ENCODE measurements at places on chromosomes 6 and 20.

DNA sequence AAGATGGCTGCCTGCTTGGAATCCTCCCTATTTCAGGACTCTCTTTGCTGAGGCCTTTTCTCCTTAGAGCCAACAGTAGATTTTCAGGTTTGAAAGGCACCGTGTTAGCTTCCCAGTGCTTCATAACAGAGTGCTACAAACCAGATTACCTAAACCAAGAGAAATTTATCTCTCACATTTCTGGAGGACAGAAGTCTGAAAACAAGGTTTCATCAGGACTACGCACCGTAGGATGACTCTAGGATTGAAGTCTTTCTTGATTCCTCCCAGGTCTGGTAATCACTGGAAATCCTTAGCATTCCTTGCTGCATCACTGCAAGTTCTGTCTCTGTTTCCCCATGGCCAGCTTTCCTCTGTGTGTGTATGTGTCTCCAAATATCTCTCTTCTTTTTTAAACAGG, 508.4 kb upstream of the GJE1 start:
- no peak for DNase-seq

GRCh38 chr6:25550631-25551030, 101.4 kb upstream of the SCGN start:
- DNase-seq: no peak

DNA sequence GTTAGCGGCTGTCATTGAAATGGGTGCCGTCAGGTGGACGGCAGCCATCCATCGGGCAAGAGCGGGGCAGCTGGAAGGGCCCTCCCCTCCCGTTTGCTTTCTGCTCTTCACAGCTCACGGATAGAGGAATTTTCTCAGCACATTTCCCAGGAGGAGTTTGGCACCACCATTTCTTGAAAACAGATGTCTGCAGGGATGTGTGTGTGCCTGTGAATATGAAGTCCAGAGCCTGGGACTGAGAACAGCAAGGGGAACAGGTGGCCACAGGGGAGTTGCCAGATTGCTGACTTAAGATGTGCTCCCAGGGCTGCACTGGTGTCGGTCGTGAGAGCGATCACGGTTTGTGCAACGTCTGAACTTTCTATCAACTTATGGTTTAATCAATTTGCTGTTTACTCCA, 22.1 kb upstream of the ECI2 start:
- DNase-seq: no peak

- DNase-seq: peak; percentile 81
Measured at GRCh38 chr6:134216301-134217010, 101.5 kb downstream of the SGK1 start.

GRCh38 chr6:11380969-11381744, 148.7 kb upstream of the NEDD9 start:
- no peak for DNase-seq

DNA sequence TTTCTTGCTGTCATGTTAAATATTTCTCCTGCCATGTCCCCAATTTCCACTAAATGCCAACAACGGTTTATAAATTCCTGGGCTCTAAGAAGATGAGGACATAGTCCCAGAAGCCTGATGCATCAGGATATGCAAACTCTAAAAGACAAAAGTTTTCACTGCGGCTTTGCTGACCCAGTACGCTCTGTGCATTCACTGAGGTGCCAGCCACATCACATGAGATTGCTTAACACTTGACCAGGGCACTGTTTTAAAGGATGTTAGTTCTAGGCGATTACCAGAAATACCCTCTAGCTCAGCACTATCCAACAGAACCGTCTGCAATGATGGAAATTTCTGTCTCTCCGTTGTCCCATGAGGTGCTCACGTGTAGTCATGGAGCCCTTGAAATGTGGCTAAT, 19.9 kb upstream of the ADTRP start:
- DNase-seq: no peak

- DNase-seq: no peak
Measured at GRCh38 chr6:31065556-31065955, 46.8 kb downstream of the C6orf15 start.

- DNase-seq: no peak
Measured at GRCh38 chr6:49645139-49645538, 8.5 kb upstream of the RHAG start.

DNA sequence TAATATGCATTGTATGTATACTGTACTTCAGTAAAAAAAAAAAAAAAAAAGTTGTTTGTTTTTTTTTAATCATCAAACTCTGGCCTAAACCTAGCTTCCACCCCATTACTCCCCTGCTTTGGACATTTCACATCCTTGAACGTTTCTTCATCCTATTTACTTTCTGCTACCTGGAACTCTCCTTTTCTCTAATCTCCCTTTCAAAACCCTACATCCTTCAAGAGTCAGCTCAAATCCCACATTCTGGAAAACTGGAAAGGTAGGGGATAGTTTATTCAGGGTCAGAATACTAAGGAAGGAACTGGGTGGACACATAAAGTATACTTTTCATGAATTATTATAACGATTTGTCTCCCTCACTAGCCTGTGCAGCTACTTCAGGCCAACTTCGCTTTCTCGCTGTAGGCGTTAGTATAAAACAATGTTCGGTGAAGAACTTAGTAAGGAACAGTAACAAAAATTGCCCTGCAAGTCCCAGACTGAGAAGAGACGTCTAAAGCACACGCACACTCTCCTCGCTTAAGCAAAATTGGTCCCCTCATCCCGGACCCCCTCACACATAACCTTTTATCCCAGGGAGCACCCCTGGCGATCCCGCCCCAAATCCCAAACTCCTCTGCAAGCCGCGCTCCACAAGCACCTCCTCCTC, 775 bp downstream of the PIGU start:
- DNase-seq: peak; percentile 5

DNA sequence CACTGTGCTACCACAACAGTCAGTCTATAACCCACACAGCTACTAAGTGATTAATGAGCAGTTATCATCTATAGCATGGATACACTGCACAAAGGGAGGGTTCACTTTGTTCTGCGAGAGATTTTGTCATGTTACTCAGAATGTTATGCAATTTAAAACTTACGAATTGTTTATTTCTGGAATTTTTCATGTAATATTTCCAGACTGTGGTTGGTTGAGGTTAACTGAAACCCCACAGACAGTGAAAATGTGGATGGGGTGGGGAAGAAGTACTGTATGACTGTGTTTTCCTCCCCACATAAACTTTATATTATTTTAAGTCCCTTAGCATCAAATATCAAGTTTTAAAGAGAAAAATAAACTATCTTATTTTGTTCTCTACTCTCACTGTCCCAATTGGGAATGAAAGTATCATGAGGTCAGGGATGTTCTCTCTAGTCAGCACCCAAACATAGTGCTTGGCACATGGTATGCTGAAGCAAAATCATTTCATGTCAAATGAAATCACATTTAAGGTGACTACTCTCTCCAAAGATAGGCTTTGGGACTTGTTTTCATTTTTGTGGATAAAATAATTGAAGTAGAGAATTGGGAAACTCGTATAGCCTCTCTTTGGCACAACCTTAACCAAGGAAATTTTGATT, 25.4 kb downstream of the DOP1A start:
- DNase-seq: peak; percentile 82

GRCh38 chr20:43187476-43188233, 2.1 kb downstream of the PTPRT start:
- DNase-seq: peak; percentile 41

DNA sequence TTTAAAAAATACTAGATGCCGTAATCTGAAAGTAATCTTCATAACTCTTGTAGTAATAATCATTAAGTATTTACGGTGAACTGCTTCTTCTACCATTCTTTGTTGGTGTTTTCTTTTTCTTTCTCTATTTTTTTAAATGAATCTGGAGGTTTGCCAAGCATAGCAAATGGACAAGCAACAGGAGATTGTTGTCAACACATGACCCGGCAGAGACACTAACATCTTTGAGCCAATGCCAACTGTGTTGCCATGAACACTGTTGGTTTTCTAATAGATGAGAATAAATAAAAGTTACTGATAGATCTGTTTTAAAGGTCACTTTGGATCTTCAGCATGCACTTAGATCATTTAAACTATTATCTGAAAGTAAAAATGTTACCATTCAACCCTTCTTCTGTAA, 523.6 kb upstream of the EYS start:
- no peak for DNase-seq

GRCh38 chr20:10201321-10201870, 17.2 kb upstream of the SNAP25 start:
- DNase-seq: no peak

GRCh38 chr20:53405139-53405538, 188.5 kb downstream of the ZNF217 start:
- peak; percentile 39 for DNase-seq

GRCh38 chr6:133411757-133412156, 170.6 kb downstream of the EYA4 start:
- DNase-seq: no peak

- no peak for DNase-seq
Measured at GRCh38 chr6:3665608-3666007, 85.9 kb downstream of the PXDC1 start.

GRCh38 chr6:158087224-158087867, 80.7 kb downstream of the SERAC1 start:
- peak; percentile 15 for DNase-seq

- DNase-seq: no peak
Measured at GRCh38 chr6:169008641-169009257, 244.9 kb downstream of the THBS2 start.

DNA sequence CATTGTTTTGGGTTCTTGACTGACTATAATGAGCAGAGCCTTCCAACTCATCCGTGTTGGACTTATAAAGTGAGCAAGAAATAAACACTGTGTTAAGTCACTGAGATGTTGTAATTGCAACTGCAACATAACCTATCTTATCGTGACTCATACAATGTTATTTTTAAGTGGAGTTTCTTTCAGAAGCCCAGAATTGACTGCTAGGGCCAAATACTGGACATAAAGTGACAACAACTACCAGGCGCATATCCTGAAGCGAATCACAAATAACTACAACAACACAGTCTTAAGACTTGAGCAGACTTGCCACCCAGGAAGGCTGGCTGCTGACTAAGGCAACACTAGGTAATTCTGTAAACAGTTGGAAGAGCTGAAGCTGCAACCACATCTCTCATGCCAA, 326.6 kb downstream of the COL12A1 start:
- no peak for DNase-seq

- peak; percentile 28 for DNase-seq
Measured at GRCh38 chr6:33620158-33620855, 815 bp upstream of the ITPR3 start.

- DNase-seq: peak; percentile 17
Measured at GRCh38 chr20:25464501-25465242, 57.2 kb downstream of the GINS1 start.

DNA sequence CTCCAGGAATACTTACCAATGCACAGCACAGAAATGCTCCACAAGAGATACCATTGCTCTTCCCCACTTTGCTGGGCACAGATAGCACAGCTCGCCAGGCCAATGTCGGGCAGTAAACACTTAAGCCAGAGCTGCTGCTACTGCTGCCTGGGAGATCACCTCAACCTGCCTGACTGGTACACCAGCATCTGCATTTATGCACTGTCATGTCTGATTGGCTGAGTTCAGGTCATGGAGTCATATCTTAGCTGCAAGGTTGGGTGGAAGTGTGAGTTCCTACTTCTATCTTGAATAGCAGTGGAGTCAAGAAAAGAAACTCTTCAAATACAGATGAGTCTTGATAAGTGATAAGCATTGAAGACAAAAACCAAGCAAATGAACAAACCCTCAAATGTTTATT, 10.9 kb upstream of the ADGRF4 start:
- no peak for DNase-seq

DNA sequence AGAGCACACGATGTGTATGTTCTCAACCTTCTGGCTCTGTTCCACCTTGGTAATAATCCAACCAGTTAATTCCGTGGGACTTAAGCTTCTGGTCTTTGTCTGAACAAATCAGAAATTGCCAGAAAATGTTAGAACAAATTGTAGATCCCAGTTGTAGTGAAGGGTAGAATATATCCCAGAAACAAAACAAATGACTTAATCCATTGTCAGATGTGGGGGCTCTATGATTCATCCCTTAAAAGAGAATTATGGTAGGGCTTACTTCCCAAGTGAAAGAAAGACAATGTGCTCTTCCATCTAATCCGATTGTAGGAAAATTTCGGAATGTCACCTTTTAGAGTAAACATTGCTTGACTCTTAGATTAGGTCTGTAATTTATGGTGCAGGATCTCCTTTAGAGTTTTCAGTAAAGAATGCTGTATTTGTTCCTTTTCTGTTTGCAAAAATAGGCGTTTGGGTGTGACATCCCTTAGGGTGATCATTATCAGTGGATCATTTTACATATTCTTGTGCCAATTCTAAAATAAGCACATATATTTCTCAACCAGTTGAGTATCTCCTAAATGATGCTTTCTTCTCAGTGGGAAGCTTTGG, 234.5 kb upstream of the ZNF217 start:
- no peak for DNase-seq

- DNase-seq: no peak
Measured at GRCh38 chr20:53945478-53945877, 124.9 kb downstream of the BCAS1 start.

- DNase-seq: no peak
Measured at GRCh38 chr20:6160736-6161135, 37.9 kb upstream of the FERMT1 start.

- DNase-seq: no peak
Measured at GRCh38 chr6:133969921-133970295, 16.9 kb downstream of the TBPL1 start.

DNA sequence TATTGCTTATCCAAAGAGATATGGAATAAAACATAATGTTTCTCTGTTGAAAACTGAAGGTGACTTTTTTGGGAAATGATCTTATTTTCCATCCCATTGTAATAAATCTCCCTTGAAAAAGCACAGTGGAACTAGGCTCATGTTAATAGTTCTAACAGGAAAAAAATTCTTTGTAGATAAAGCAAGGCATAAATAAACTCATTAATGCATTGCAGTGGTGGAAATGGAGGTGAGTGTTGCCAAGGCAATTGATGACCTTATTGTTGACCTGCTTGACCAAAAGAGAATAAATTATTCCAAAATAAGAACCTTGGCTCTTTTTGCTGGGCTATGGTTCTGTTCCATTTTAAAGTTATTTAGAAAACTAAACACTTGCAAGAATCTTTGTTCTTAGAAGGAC, 55.2 kb downstream of the TRMT11 start:
- DNase-seq: no peak

- no peak for DNase-seq
Measured at GRCh38 chr6:71404145-71404966, 115.7 kb downstream of the OGFRL1 start.

GRCh38 chr20:61768571-61769285, 297.0 kb downstream of the TAF4 start:
- no peak for DNase-seq

DNA sequence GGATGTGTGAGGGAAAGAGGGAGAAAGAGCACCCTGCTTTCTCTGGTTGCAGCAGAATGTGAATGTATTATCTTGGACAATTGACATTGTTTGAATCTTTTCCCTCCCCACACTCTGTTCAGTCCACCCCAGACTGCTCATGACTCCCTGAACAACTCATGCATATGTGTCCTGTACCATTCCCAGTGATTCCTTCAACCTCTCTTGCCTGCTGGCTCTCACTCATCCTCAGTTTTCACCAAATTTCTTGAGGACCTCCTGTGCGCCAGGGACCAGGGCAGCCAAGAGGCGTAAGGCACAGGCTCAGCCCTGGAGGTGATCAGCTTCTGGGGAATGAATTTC, 5.4 kb downstream of the NOX3 start:
- no peak for DNase-seq

Data from inflammatory macrophage treated with lipopolysaccharide for 4 hours (primary cell).